ENCODE measurements at places on chromosomes 1 and 21.

DNA sequence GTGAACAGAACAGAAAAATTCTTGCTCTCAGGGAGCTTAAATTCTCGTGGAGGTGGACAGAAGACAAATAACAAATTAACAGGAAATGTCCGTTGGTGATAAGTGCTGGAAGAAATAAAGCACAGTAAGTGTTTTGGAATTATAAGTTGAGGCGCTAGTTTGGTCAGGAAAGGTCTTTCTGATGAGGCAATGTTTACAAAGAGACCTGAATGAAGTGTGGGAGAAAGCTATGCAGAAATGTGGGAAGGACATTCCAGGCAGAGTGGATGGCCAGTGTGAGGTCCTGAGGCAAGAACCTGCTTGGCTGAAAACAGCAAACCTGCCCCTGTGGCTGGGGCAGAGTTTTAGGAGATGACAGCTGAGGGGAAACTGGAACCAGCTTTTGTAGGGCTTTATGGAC, 23.3 kb downstream of the NGF start:
- DNase-seq, result no peak

DNA sequence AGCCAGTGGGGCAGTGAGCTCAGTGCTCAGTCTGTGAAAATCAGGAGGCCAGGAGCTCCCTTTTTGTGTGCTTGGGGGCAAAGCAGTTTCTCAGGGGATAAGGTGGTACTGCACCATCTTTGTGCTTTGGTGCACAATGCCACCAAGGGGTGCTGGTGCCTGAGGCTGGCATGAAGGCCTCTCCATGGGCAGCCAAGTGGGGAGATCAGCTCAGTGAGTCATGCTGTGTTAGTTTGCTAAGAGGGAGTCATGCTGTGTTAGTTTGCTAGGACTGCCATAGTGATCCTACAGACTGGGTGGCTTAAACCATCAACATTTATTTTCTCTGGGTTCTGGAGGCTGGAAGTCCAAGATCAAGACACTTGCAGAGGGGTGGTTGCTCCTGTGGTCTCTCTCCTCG, 428.1 kb downstream of the PRDM2 start:
- no peak for DNase-seq

DNA sequence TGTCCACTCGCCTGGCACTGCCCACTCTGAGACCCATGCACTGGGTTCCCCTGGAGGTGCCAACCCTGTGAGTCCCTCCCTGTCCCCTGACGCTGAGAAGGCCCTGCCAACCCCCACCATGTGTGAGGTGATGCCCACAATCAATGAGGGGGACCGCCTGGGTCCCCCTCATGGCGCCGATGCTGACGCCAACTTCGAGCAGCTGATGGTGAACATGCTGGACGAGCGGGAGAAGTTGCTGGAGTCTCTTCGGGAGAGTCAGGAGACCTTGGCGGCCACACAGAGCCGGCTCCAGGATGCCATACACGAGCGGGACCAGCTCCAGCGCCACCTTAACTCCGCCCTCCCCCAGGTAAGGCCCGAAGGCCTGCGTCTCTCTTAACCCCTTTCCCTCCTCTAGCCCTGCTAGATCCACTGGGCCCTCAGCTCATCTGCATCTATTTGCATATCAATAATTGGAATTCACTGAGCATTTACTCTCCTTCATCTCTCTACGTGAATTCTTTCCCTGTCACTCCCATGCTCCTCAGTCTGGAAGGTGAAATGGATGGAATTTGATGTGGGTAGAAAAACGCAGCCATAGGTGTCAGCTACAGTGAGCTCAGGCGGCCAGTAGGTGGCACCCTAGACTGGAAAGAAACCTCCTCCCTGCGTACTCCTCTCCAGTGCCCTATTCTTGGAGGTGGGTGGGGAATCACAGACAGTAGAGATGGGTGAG, 12.8 kb downstream of the PPFIA4 start:
- DNase-seq, result peak; percentile 84

- no peak for DNase-seq
Measured at GRCh38 chr1:10519016-10519417, 44.3 kb downstream of the PEX14 start.

GRCh38 chr1:52360595-52360968, 5.4 kb downstream of the CC2D1B start:
- no peak for DNase-seq

GRCh38 chr1:214281720-214282629, 1.0 kb downstream of the SMYD2 start:
- DNase-seq, result no peak

- no peak for DNase-seq
Measured at GRCh38 chr1:112322018-112322417, 74.0 kb upstream of the CTTNBP2NL start.

- DNase-seq, result no peak
Measured at GRCh38 chr1:177915641-177916040, 54.2 kb downstream of the SEC16B start.

DNA sequence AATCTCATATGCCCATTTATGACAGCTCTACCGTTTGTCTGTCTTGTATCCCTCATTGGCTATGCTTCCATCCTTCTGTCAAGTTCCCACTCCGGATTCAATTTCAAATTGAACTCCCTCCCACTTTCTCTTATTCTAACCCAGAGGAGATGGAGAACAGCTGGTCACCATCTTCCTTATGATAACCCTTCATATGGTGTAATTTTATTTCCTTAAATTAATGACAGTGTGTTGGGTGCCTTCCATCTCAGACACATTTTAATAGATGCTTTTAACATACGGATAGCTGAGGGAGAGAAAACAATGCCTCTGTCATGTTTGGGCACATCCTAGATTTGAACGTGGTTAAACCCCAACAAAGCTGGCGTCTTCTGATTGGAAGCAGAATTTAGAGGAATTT, 103.0 kb upstream of the PLXNA2 start:
- no peak for DNase-seq

- DNase-seq, result no peak
Measured at GRCh38 chr21:36005018-36005417, 55.3 kb downstream of the SETD4 start.

GRCh38 chr1:226650236-226650841, 88.7 kb downstream of the ITPKB start:
- DNase-seq, result no peak

GRCh38 chr21:9837946-9838737, 683.2 kb upstream of the TPTE start:
- no peak for DNase-seq

DNA sequence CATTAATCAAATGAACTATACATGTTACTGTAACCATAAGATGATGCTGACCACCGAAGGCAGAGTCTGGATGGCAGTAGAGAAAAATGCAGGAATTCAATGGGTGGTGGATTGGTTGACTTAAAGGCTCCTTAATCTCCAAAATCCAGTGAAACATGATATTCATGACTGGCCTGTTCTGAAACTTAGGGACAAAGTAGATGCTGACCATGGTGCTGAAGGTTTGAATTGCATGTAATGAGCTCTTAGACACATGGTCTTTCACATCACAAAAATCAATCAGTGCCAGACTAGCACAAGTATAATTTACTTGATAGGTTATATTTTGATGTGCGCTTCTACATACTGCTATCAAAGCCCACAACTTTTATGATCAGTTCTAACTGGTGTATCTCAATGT, 30.9 kb upstream of the NTMT2 start:
- DNase-seq, result no peak

DNA sequence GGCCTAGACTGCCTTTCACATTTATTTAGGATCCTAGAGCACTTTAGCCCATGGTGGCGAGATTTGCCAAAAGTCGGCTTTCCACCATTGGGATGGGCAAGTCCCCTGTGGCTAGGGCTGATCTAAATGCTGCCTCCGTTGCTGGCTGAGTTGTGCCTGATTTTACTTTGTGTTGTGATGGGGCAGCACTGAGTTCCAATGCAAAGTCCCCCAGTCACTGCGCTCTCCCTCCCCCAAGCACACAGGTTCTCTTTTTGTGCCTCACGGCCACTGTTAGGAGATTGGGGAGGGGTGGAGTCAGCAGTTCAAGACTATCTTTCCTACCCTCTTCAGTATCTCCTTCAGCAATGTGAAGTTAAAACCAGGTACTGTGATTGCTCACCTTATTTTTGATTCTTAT, 66.7 kb upstream of the COX20 start:
- no peak for DNase-seq

DNA sequence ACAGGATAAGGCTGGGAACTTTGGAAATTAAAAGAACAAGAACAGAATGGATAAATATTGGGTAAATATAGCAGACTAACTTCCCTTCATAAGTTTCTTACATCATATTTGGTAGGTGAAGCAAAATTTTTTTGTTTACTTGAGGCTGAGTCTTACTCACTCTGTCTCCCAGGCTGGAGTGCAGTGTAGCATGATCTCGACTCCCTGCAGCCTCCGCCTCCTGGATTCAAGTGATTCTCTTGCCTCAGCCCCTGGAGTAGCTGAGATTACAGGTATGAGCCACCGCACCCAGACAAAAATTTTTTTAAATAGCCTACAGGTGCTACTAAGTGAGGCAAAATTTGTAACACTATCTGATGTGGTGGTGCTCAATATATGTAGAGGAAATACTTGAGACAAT, 50.7 kb downstream of the TM2D1 start:
- peak; percentile 14 for DNase-seq

- DNase-seq, result no peak
Measured at GRCh38 chr1:58789322-58789856, 5.5 kb upstream of the JUN start.

- DNase-seq, result no peak
Measured at GRCh38 chr1:58094221-58094620, 452.3 kb downstream of the OMA1 start.

GRCh38 chr1:70941563-70941962, 106.1 kb downstream of the PTGER3 start:
- no peak for DNase-seq

GRCh38 chr1:33030575-33030974, 6.1 kb downstream of the AK2 start:
- no peak for DNase-seq

DNA sequence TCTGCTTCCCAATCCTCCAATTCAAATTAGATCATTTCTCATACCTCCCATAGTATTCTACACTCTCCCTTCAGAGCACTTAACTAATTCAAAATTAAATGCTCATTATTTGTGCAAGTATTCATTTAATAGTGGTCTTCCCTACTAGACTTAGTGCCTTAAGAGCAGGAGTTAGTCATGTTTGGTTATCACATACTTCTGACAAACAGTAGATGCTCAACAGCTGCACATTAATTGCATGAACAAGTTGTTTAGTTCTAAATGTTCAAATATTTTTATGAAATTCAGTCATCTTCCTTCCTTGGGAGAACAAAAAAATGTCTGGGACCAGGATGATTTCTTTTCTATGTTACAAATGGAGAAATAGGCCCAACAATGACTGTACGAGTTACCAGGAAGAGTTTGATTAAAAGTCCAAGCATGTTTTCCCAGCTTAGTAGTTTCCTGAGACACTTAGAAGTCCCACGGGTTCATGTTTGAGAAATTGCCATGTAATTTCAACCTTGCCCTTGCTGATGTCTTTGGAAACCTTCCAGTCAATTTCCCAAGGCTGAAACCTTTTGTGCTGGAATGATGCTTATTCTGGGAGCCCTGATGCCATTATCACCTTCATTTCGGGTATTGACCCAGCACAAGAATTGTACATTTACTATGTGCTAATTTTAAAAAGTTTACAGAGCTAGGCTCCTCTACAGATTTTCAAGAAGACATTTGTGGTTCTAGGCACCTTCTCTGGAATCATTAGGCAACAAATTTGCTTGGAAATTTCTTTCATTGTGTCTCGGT, 437.9 kb upstream of the PLXNA2 start:
- DNase-seq, result no peak

GRCh38 chr1:44408212-44408582, 3.1 kb downstream of the RNF220 start:
- DNase-seq, result no peak

DNA sequence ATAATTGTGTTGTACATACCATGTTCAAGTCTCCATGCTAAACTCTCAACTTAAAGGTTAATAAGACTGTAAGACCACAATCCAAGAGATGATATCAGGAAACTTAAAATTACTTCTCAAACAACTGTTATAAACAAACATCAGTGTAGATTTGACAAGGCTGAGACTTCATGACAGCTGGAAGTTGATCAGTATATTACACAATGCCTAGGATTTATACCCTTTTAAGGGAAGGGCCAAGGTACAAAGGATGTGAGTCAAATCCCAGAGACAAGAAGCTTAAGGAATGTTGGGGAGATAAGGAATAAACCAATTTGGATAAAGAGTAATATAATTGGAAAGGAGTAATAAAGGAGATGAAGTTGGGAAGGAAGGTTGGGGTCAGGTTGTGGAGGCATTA, 98.8 kb downstream of the LBR start:
- no peak for DNase-seq

GRCh38 chr1:62299426-62300200, 19.6 kb downstream of the KANK4 start:
- DNase-seq, result no peak

- DNase-seq, result no peak
Measured at GRCh38 chr1:43238991-43239469, 30.8 kb upstream of the TMEM125 start.

DNA sequence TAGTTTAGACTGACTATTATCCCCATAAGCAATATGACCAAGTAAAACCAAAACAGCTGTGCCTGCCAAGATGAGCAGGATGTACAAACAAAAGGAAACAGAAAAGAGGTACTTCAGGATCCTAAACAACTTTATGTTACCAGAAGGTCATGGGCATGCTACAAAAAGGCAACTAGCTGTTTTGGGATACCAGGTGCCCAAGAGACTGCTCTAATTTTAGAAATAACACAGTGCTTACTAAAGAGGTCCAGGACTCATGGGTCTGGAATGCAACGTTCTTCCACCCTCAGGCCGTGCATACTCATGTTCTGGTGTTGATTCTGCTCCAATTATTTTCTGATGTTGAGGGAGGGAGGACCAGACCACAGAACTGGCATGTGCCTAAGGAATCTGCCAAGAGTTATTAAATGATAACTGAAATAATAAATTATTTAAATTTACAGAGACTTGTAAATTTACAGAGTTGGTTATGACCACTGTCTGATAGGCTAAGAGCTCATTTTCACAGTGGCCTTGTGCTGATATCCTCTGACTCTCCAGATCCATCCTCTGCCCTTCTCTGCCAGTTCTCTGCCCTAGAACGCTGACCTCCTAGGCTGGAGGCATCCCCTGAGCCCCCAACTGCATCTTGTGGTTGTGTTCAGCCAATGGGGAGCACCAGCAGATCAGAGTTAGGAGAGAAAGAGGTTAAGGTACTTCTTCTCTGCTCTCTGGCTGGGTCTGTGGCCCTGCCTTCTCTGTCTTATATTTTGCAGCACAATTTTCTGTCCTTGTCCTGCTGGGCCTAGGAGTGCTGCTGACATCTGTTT, 37.7 kb upstream of the BCL10 start:
- DNase-seq, result no peak

GRCh38 chr1:180372728-180373127, 129.6 kb downstream of the ACBD6 start:
- DNase-seq, result no peak

DNA sequence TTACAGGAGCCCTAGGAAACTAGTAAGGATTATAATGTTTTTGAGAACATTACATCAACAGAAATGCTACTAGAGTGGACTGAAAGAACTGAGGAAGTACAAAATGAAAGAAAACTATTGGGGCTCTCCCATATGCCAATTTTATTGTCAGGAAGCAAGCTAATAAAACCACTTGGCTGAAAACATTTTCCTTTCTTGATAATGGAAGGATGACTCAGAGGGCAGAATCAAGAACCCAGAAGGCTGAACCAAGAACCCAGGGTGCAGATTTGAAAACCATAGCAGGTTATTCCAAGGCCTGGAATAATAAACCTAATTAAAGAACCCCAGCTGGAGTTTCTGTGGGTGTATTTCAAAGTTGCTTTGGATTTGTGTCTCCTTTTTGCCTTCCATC, 70.7 kb downstream of the RPE65 start:
- DNase-seq, result no peak
